NCI-H2081 treated with DMSO at 0.1 percent for 48 hours (cell line): ENCODE measurements at places on chromosomes 2 and 18.

DNA sequence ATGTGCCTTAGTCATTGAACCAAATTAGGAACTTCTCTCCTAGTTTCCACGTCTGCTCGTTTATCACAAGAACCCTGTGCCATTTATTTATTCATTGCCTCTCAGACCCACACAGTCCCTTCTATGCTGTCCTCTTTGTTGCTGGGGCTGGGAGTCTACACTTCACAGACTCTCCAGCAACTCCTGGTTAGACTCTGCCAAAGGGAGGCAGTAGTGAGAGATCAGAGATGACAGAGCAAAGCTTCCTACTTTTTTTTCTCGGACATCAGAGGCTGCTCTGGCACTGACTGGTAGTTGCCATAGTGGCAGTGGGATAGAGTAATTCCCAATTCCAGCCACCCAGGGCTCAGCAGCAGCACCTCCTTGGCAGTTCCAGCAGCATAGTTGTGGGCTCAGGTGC lies 277.5 kb downstream of the BCL11A start:
- DNase-seq: no peak

GRCh38 chr2:194346193-194346592 lies 1310.8 kb upstream of the SLC39A10 start:
- DNase-seq: peak; percentile 41

DNA sequence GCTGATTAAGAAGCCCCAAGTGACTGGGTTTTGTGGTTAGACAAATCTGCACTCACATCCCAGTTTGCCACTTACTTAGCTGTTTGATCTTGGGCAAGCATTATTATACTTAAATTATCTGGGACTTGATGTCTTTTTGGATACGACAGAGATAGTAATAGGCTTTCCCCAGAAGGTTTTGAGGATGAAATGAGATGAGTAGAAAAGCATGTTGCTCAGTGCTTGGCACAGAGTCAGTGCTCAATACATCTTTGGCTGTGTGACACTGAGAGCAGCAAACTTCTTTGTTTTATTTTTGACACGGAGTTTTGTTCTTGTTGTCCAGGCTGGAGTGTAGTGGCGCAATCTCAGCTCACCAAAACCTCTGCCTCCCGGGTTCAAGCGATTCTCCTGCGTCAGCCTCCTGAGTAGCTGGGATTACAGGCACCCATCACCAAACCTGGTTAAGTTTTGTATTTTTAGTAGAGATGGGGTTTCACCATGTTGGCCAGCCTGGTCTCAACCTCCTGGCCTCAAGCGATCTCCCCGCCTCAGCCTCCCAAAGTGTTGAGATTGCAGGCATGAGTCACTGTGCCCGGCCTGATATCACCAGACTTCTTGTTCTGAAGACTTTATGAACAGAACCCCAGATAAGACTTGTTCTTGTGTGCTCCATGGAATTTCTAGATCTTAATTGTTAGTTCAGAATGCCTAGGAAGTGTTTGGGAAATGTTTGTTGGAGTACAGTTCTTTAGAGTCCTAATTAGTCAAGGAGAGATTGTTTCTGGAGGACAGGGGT lies 521.2 kb downstream of the SLC4A3 start:
- DNase-seq: no peak

DNA sequence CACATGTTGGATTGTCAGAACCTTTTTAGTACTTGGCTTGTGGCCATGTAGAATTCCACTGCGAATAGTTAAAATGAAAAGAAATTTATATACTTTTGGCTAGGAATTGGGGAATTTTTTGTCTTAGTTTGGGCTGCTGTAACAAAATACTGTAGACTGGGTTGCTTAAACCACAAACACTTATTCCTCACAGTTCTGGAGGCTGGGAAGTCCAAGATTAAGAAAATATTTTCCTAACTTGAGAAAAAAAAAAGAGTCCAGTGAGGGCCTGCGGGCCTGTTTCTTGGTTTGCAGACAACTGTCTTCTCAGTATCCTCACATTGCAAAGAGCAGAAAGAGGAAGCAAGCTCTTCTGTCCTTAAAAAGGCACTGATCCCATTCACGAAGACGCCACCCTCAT lies 81.9 kb downstream of the CD226 start:
- no peak for DNase-seq

DNA sequence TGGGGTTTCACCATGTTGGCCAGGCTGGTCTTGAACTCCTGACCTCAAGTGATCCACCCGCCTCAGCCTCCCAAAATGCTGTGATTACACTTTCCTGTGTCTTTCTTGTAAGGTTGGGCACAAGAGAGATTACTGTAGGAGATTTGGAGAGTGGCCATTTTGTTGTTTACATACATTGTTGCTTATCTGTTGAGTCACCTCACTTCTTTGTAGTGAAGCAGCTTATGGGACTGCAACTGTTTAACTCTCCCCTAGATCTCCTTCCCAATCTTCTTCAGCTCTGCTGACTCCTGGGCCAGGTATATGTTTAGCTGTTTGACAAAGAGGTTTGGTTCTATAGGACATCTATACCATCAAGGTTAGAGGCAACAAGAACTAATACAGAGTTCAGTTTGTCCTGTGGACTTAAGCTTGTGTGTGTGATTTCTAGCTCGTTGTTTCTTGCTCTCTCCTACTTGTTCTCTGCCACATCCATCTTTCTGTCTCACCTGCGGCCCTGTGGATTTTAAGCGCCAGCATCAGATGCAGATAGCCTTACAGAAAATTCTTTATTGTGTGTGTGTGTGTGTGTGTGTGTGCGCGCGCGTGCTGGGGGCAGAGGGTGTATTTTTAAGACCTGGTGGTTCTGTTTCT lies 95.4 kb downstream of the HAUS1 start:
- no peak for DNase-seq

DNA sequence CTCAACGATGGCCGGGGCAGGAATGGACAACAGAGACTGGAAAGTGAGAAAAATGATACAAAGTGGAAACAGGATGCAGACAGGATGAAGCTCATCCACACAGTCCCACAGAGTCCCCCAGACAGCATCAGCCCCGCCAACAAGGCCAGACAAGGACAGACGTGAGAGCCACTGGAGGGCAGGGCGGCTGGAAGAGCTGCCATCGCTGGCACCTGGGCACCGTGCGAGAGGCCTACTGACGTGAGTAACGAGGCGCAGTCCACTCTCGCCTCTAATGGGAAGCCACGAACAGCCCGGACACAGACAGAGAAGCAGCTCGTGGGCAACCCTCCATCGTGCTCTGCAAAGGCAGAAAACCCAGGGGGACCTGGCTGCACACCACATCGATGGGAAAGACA lies 17.1 kb downstream of the HDAC4 start:
- no peak for DNase-seq

GRCh38 chr2:96241227-96241626 lies 24.6 kb downstream of the TMEM127 start:
- no peak for DNase-seq

- DNase-seq: no peak
These were observed 156.4 kb upstream of the ITGA4 start for GRCh38 chr2:181300600-181301291.

DNA sequence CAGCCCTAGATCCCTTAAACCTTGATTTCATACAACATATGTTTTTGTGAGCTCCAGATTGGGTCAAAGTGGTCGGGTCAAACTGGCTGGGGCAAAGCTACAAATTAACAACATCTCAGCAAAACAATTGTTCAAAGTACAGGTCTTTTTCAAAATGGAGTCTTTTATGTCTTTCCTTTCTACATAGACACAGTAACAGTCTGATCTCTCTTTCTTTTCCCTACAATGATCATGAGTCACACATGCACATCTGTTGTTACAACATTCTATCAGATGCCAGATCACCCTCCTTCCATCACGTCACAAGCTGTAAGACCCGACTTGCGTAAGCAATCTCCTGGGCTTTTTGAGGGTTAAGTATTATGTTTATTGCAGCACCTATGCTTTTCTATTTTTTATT lies 55.1 kb downstream of the RHOB start:
- no peak for DNase-seq

DNA sequence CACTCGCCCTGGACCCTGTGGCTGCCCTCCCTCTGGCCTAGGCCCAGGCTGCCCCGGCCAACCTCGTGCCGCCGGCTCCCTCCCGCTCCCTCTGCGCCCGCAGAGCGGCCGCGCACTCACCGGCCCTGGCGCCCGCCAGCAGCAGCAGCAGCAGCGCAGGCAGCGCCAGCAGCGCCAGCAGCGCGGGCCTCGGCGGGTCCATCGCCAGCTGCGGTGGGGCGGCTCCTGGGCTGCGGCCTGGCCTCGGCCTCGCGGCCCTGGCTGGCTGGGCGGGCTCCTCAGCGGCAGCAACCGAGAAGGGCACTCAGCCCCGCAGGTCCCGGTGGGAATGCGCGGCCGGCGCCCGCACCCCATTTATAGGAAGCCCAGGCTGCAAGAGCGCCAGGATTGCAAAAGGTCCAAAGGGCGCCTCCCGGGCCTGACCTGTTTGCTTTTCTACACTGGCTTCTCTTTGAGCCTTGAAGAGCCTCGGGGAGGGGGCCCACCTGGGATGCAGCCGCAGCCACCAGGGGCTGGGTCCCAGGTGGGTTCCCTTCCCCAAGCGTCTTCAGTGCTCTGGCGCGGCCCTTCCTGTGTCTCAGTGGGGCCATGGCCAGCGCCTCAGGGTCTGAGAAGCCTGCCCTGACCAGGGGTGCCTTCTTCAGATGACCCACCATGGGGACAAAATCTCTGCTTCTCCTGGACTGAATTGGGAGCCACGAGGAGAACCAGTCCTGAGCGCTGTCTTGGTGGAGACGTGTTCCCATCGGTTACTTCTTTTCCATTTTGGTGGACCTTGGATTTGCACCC lies at the start of gene APOB:
Gene APOB, minus strand, starts transcription at position 330 of the 789 bp plus-strand sequence. Its CDS starts 128 bp downstream, at position 202.
- DNase-seq: no peak

GRCh38 chr2:40721595-40721994 lies 269.7 kb upstream of the SLC8A1 start:
- DNase-seq: no peak

GRCh38 chr2:224173210-224173609 lies 134.1 kb upstream of the SERPINE2 start:
- no peak for DNase-seq

- DNase-seq: no peak
These were observed 183.9 kb downstream of the FMNL2 start for GRCh38 chr2:152518641-152519580.

GRCh38 chr2:56047136-56047535 lies 123.6 kb upstream of the EFEMP1 start:
- DNase-seq: peak; percentile 99

GRCh38 chr2:127170021-127170420 lies 50.1 kb downstream of the CYP27C1 start:
- no peak for DNase-seq
